ENCODE measurements at places on chromosomes 6 and 20.

DNA sequence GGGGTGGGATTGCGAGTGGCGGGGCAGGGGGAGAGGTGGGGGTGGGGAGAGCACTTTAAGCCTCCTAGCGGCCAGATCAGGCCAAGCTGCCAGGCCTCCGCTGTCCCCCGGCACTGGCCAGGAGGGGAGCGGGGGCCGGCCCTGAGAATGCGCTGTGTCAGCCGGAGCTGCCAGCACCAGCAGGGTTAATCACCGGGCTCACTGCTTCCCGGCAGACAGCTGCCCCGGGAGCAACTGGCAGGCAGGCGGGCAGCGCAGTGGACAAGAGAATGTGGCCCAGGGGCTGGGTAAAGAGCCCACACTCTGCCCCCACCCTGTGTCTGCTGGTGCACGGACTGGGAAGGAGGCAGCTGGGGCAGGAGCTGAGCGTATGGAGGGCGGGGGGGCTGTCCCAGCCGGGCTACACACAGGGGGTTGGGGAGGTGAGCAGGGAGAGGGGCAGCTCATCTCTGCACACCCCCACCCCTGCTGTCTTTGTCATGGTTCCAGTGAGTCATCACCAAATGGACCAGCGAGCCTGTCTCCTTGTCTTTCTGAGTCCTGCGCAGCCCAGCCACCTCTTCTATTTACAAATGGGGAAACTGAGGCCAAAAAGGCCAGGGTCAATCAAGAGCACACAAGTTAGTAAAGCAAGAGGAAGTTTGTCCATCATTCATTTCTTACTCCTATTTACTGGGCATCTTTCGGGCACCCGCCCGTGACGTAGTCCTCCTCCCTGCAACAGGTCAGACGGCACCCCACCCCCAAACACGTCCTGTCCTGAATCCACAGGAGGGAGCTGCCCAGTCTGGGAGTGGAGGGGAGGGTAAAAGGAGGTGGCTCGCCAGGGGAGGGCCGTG lies 2.1 kb upstream of the LAMA5 start:
- DNase-seq: peak; percentile 47

GRCh38 chr20:46683939-46684750 lies 5.1 kb downstream of the TP53RK start:
- peak; percentile 45 for DNase-seq

DNA sequence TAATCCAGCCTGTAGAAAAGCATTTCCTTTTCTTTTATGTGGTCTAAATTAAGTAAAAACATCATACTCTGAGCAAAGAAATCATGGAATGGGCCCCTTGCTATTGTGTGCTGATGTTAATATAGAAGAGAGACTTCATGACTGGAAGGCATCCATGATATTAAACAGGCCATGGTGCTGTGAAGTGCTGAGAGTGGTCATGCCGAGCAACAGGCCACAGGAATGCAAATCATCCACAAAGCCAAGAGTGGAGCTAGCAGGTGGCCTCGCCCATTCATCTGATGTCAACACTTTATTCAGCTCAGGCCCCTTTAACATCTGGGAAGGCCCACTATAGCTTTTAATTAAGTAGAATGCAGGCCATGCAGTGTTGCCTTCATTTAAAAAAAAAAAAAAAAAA lies 115.2 kb upstream of the HMGCLL1 start:
- no peak for DNase-seq

- DNase-seq: no peak
Measured at GRCh38 chr20:46954490-46955038, 59.9 kb downstream of the EYA2 start.

GRCh38 chr6:42100029-42100901 lies 42.2 kb downstream of the C6orf132 start:
- DNase-seq: no peak

- no peak for DNase-seq
Measured at GRCh38 chr6:37816599-37817375, 2.7 kb upstream of the ZFAND3 start.

GRCh38 chr6:144219056-144219685 lies 66.0 kb upstream of the UTRN start:
- peak; percentile 86 for DNase-seq
